ENCODE measurements at places on chromosomes 1 and 21.

- DNase-seq, result no peak
Observed at GRCh38 chr1:4115191-4115900, 215.3 kb upstream of the C1orf174 start.

DNA sequence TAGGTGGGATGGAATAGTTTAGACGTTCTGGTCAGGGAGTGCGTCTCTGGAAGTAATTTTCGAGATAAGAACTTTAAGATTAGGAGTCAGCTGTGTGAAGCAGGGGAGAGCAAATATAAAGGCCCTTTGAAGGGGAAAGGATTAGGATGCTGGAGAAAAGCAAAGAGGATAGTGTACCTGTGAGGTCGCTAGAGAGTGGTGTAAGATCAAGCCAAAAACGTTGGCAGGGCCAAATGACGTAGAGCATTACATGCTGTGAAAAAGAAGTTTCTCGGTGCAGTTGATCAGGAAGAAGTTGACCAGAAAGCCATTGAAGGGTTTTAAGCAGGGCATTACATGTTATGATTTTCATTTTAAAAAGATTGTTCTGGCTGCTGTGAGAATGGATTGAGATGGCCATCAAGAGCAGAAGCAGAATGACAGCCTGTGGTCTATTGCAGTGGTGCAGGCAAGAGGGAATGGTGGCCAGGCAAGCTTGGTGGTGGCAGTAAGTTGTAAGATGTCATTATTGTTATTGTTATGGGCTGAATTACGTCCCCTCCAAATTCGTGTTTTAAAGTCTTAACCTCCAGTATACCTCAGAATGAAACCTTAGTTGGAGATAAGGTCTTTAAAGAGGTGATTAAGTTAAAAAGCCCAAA lies 113.6 kb upstream of the KIF26B start:
- DNase-seq, result no peak

DNA sequence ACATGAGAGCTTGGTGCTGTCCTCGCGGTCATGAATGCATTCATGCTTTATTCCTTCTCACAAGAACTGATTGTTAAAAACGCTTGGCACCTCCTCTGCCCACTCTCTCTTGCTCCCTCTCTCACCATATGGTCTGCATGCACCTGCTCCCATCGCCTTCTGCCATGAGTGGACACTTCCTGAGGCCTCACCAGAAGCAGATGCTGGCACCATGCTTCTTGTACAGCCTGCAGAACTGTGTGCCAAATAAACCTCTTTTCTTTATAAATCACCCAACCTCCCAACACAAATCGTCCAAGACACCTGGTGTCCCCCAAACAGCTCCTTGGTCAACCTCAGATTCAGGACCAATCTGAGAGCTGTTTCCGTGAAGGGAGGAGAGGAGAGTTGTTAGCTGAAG lies 43.3 kb upstream of the PCBP3 start:
- DNase-seq, result no peak

- no peak for DNase-seq
Observed at GRCh38 chr1:205211839-205212536, 486 bp upstream of the DSTYK start.

DNA sequence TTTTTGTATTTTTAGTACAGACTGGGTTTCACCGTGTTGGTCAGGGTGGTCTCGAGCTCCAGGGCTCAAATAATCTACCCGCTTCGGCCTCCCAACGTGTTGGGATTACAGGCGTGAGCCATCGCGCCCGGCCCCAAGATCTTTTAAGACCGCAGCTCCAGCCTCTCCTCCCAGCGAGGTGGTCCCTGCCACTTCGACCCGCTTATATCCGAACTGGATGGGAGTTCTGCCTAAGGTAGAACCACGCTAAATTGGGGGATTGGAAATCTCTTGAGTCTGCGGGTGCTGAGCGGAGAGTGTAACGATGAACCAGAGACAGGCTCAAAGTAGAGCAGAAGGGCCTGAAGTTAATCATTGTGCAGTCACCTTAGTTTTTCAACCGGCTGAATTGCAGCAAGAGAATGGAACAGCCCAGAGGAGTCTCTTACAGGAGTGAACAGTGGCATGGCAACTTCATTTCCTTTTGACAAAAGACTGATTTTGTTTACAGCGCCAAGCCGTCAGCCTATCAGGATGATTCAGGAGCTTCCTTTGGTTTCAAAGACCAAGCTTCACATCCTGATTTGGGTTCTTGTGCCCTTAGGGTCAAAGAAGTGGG lies 726 bp upstream of the CYB5R1 start:
- peak; percentile 46 for DNase-seq

GRCh38 chr1:201694608-201695335 lies 134.2 kb upstream of the IPO9 start:
- DNase-seq, result no peak

GRCh38 chr1:206808615-206809014 lies 36.3 kb upstream of the IL10 start:
- no peak for DNase-seq

- no peak for DNase-seq
Observed at GRCh38 chr1:104348277-104348676, 598.6 kb downstream of the AMY1C start.

GRCh38 chr1:203065986-203066385 lies 19.8 kb downstream of the MYOG start:
- DNase-seq, result no peak

GRCh38 chr1:93839307-93839706 lies 39.7 kb downstream of the DNTTIP2 start:
- DNase-seq, result no peak

DNA sequence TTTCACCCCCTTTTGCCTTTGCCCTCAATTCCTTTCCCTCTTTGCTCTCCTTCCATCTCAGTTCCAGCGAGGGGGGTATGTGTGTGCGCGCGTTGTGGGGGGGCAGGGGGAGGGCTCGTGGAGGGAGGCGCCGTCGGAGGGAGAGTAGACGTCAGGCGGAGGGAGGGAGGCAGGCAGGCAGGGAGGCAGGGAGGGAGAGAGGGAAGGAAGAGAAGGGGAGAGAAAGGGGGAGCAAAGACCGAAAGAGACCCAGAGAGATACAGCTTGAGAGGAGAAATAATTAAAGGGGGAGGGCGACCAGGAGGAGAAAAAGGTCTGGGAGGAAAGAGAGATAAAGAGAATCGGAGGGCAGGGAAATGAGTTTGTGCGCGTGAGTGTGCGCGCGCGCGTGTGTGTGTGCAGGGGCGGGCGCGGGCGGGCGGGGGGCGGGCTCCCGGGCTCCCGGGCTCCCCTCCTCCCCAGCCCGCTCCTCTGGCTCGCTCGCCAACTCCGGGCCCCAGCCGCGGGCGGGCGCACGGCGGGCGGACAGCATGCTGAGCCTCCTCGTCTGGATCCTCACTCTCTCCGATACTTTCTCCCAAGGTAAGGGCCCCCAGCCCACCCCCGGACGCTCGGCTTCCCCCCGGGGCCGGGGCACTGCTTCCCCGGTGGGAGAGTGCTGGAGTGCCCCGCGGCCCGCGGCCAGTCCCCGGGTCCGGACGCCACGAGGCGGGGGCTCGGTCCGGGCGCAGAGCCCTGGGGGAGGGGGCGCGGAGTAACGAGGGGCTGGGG lies at the start of gene KIRREL1:
Gene KIRREL1 (plus strand): TSS at position 499 of the 771 bp plus-strand sequence. CDS start 32 bp downstream, at position 531.
- DNase-seq, result no peak

- DNase-seq, result no peak
Observed at GRCh38 chr21:34270411-34270810, 93.4 kb upstream of the KCNE2 start.

DNA sequence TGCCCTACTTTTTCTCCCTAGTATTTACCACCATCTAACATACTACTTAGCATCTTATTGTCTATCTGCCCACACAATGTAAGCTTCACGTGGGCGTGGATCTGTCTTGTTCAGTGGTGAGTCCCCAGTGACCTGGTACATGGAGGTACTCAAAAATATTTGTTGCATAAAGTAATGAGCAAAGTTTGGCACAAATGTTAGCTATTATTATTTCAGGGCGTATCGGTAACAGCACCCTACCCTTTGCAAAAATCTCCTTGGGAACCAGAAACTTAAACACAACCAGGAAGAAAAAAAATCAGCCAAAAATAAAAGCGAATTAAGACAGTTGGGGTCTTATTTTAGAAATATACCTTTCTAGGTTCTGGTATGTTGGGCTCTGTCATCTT lies 454 bp upstream of the NENF start:
- DNase-seq, result no peak

DNA sequence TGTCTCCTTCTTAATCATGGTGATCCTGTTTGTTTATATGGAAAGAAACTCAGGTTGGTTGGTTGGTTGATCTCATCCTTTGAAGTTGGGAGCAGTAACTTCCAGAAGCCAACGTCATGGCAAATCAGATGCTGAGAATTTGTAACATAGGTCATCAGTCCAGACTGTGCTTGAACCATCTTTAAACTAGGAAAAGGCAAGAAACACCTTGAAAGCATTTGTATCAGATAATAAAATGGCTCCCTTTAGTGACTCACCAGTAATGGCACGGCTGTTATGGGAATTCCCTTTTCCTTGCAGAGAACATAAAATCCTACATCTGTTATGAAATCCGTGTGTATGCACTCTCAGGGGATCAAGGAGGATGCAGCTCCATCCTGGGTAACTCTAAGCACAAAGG lies 58.1 kb downstream of the SERBP1 start:
- DNase-seq, result no peak

- no peak for DNase-seq
Observed at GRCh38 chr1:214165850-214166374, 115.0 kb upstream of the SMYD2 start.

- no peak for DNase-seq
Observed at GRCh38 chr1:47991187-47991586, 6.0 kb downstream of the TRABD2B start.

- no peak for DNase-seq
Observed at GRCh38 chr1:40059960-40060750, 19.6 kb downstream of the CAP1 start.

DNA sequence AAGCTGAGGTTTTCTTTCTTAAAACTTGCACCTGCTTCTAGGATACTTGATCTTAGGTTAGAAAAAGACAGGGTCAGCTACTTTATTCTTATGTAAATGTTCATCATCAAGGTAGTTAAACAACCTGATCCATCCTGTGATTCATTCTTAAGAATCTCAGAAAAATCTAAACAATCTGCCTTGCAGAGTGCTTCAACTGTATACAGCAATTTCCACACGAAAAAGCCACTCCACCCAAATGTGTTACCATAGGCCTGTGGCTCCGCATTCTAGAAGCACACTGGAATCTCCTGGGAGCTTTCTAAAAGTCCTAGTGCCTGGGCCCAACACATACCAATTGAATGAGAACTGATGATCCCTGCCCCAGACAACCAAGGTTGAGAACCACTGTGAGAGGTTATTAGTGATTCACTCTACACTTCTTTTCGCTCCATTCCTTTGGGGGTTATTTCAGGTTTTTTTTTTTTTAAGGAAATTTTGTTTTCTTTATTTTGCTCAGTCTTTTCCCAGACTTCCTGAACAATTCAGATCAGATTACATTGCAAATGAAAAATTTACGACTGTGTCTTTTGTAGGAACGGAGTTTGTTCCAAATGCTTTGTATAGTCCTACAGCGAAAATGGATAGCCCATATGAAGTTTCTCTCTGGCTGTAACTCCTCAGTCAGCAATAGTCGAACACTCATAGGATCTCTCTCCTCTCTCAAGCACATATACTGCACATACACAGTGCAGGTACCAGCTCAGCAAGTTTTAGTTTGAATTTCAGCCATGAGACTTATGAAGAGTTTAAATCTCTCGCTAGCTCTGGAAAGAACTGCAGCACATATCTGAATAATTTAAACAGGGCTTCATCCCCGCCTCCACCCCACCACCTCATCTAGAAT lies 16.1 kb downstream of the SMYD2 start:
- no peak for DNase-seq

GRCh38 chr1:179025975-179026812 lies 500 bp downstream of the FAM20B start:
- peak; percentile 78 for DNase-seq

GRCh38 chr1:26470878-26471497 lies 1.3 kb upstream of the HMGN2 start:
- no peak for DNase-seq

DNA sequence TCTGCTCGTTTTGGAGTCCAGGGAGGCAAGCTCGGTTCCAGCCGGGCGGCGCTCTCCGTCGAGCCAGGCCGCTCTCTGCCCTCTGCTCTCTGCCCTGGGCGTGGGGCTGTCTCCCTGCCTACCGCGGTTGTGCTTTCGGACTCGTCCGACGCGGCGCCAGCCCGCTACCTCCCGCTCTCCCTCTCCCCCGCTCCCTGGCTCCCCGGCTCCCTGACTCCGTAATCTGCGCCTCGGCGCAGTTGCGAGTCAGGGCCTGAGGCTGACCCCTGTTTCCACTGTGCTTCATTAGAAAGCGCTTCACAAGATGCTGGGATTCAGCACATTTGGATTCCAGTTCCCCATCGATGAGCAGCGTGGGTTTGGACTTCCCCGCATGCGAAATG lies 2.2 kb downstream of the SOX13 start:
- peak; percentile 49 for DNase-seq

- no peak for DNase-seq
Observed at GRCh38 chr1:210024996-210025395, 87.0 kb downstream of the SYT14 start.

DNA sequence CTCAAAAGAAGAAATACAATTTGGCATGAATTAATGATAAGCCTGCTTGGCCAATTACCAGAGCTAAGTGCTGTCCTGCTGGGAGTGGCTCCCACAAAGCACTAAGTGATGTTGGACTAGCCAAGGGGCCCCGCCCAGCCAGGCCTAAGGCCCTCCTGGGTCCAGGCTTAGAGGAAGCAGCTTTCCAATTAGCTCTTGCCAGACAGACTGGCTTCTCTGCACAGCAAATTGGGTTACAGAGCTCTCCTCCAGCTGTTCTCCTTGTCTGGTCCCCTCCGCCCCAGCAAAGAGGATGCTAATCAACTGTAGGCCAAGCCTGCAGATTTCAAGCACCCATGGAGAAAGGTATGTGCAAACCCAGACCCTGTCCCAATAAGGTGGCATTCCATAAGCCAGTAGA lies 151.9 kb downstream of the DMRTA2 start:
- DNase-seq, result no peak

- no peak for DNase-seq
Observed at GRCh38 chr1:206446688-206447421, 23.4 kb upstream of the IKBKE start.

GRCh38 chr1:64530969-64531692 lies 61.2 kb downstream of the CACHD1 start:
- DNase-seq, result no peak

GRCh38 chr1:221758455-221758854 lies 16.6 kb upstream of the DUSP10 start:
- no peak for DNase-seq

DNA sequence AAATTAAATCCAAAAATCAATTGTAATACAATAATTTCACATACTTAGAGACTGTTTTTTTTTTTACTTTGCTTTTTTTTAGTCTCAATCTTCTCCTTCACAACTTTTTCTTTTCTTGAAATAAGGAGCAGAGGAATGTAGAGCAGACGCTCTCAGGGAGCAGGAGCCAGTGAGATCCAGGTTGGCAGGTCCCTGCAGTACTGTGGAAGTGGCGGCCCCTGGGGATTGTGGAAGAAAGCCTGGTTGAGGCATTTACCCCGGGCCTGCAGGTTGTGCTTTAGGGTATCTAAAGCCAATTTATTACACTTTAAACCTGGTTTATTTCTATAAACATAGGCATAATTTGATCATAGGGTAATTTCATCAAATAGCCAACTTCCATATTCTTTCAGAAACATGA lies 748 bp upstream of the OR2AJ1 start:
- DNase-seq, result no peak

- no peak for DNase-seq
Observed at GRCh38 chr1:8711873-8712412, 105.5 kb downstream of the RERE start.

Data from HuH-7.5 (cell line).